Heart left ventricle (tissue), 16 donors: ENCODE measurements at places on chromosomes 7 and 10.

DNA sequence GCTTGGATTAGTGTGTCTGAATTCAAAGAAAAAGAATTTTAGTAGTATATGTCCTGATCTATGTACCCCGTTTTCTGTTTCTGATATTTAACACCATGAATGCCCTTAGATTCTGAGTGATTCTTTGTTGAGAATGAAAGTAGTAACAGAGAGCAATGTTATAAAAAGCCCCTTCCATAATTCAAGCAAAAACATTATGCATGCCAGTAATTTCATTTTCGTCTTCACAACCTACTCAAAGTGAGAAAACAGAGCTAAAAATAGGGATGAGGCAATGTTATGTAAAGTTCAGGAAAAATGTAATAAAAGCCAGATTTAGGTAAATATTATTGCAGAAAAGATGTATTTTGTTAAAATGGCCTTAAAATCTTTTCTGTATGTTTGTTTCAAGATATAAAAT is 28.1 kb downstream of the PTPRZ1 start:
- no peaks in the 10 kb centered on the region for H3K4me1 ChIP-seq
- no peak overlapping the region for H3K4me3 ChIP-seq
- H3K36me3 ChIP-seq = no peaks in the 10 kb centered on the region
- no peak for DNase-seq
- H3K27ac ChIP-seq = no peak overlapping the region

- DNase-seq = no peak
- no peaks in the 10 kb centered on the region for H3K4me1 ChIP-seq
- no peaks in the 10 kb centered on the region for H3K36me3 ChIP-seq
- no peak overlapping the region for H3K27ac ChIP-seq
Measured at GRCh38 chr7:30674420-30674819, 7.8 kb downstream of the CRHR2 start.

DNA sequence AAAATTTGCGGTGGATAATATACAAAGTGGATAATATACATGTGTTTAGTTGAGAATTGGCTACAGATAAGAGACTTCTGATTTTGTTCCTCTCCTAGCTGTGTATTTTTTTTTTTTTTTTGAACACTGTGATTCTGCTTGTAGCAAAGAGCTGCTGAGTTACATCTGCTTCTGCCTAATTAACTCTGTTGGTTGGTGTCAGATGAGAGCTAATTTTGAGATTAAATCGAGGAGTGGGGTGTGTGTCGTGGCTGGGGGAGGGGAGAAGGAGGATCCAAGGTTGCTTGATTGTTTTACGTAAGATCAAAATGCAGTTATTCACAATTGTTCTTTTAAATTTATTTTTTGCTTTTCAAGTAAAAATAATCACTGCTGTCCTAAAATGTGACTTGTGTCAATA is 11.3 kb downstream of the KAT6B start:
- H3K36me3 ChIP-seq = no peaks in the 10 kb centered on the region
- H3K4me1 ChIP-seq = peaks cover 50% of the 10 kb centered on the region
- no peak for DNase-seq
- H3K27me3 ChIP-seq = no peaks in the 10 kb centered on the region
- H3K27ac ChIP-seq = no peak overlapping the region
- no peak overlapping the region for H3K4me3 ChIP-seq

- no peaks in the 10 kb centered on the region for H3K4me1 ChIP-seq
- DNase-seq = no peak
- no peak overlapping the region for H3K27ac ChIP-seq
- no peaks in the 10 kb centered on the region for H3K27me3 ChIP-seq
Measured at GRCh38 chr10:99460070-99460469, 29.6 kb upstream of the GOT1 start.

GRCh38 chr10:132916421-132916841 is 25.9 kb downstream of the CFAP46 start:
- DNase-seq = no peak
- H3K36me3 ChIP-seq = no peaks in the 10 kb centered on the region
- H3K4me1 ChIP-seq = no peaks in the 10 kb centered on the region
- H3K27me3 ChIP-seq = no peaks in the 10 kb centered on the region
- no peak overlapping the region for H3K4me3 ChIP-seq

- peaks cover 23% of the 10 kb centered on the region for H3K4me1 ChIP-seq
- H3K36me3 ChIP-seq = no peaks in the 10 kb centered on the region
- no peak overlapping the region for H3K27ac ChIP-seq
- H3K4me3 ChIP-seq = no peak overlapping the region
- DNase-seq = no peak
Measured at GRCh38 chr10:74991435-74991834, 120.0 kb upstream of the SAMD8 start.

GRCh38 chr7:28539289-28539981 is 127.1 kb downstream of the CREB5 start:
- no peaks in the 10 kb centered on the region for H3K36me3 ChIP-seq
- no peak overlapping the region for H3K4me3 ChIP-seq
- no peaks in the 10 kb centered on the region for H3K27me3 ChIP-seq
- H3K4me1 ChIP-seq = no peaks in the 10 kb centered on the region

- H3K27ac ChIP-seq = peak overlapping the region; percentile 90
- H3K4me1 ChIP-seq = peaks cover 62% of the 10 kb centered on the region
- H3K27me3 ChIP-seq = no peaks in the 10 kb centered on the region
- H3K36me3 ChIP-seq = no peaks in the 10 kb centered on the region
Measured at GRCh38 chr7:101940830-101941229, 123.4 kb downstream of the CUX1 start.
